ENCODE measurements at places on chromosomes 12 and 14. TPM values are rescaled to one million over a fixed set of nuclear protein-coding genes. Genes with fewer than 3 reads are reported as not detected.

Gene HPD
- total RNA-seq = not detected

Gene KRT71
- not detected for total RNA-seq

Gene BATF
- not detected for total RNA-seq

Gene SIRT4
- 4.5 TPM for total RNA-seq

Gene HOXC6
- 0.27 TPM for total RNA-seq

Data from progenitor cell of endocrine pancreas (in vitro differentiated cells).